ENCODE measurements at places on chromosomes 2 and 18. TPM values are rescaled to one million over a fixed set of nuclear protein-coding genes. Genes with fewer than 3 reads are reported as not detected.

GRCh38 chr2:210727549-210727948, 171.2 kb downstream of the CPS1 start:
- peak; percentile 3 for DNase-seq

DNA sequence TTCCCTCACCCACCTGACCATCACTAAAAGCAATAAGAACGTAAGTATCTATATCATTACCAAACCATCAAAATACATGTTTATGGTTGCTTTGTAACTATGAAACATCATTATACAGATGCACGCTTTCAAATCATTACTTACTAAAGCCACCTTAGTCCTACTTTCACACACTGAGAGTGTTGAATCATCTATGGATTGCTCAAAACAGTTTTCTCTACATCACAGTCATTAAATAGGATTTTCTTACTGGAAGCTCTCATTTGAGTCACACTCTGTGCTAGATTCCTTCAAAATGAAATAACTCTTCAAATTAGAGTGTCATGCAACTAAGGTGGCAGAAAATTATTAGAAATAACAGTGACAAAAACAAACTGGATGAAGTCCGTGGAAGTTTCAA, 878.4 kb downstream of the CPS1 start:
- DNase-seq = no peak

Gene SOX11
- total RNA-seq = 11.2 TPM

DNA sequence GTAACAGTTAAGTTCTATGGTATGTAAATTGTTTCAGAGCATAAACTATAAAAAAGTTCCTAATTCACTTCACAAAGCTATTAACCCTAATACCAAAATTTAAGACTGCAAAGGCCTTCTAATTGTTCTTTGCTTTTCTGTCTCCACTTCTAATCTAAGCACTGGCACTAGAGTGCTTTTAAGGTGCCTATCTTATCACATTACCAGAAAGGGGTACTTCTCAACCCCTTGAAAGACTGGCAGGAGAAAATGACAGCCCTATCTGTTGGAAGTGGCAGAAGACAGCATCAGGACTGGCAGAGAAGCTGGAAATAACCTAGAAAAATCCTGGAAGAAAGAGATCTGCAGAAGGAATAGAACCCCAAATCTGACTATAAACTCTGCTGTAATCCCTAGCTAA, 10.3 kb downstream of the CNRIP1 start:
- no peak for DNase-seq

DNA sequence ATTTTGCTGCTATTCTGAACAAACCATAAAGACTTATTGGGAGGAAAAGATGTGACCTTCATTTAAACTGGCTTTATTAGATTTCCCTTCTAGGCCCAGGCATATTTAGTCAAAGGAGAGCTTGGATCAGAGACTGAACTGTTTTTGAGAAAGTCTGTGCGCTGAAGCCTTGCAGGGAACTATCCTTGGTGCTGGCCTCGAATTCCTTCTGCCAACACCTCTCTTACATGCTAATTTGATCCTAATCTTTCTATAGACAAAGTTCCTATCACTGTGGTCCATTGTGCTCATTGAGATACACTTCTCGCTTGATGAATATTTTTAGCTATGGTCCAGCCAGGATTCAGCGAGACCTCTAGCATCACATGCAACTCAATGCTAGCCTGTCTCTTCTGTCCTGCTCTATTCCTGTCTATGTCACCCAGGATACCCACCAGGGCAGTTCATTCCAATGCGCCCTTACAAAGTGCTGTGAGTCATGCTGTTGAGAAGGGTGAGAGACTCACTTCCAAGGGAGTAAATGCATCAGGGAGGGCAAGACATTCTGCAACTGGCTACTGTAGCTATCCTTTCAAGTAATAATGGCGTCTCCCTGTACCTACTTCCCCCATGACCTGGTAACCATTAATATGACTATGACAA, 356.7 kb upstream of the LYPD1 start:
- DNase-seq = no peak

GRCh38 chr2:213627835-213628460, 343.7 kb downstream of the SPAG16 start:
- no peak for DNase-seq

DNA sequence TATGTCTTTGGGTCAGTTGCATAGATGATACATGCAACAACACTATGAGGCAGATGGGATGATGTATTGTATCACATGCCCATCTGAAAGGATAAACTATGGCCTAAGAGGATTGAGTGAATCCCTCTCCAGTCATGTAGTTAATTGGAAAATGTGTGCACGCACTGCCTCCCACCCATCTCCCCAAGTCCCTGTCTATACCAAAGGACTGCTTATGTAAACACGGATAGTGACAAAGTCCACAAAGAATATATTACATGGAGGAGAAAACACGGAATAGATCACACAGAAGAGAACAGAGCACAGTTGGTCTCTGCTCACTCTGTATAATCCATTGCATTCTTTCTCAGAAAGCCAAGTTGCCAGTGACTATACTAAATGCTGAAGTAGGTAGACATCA, 82.4 kb downstream of the NCKAP5 start:
- DNase-seq = no peak

GRCh38 chr2:64914735-64915509, 74.3 kb upstream of the SLC1A4 start:
- no peak for DNase-seq

GRCh38 chr2:171173087-171173486, 12.4 kb upstream of the TLK1 start:
- no peak for DNase-seq

GRCh38 chr2:25441353-25441752, 99.6 kb upstream of the DNMT3A start:
- no peak for DNase-seq

Gene GPD2
- total RNA-seq = 36.9 TPM

- DNase-seq = peak; percentile 66
Observed at GRCh38 chr2:191582355-191582754, 95.6 kb upstream of the NABP1 start.
